Karpas-422 (cell line): ENCODE measurements at places on chromosomes 2 and 18.

DNA sequence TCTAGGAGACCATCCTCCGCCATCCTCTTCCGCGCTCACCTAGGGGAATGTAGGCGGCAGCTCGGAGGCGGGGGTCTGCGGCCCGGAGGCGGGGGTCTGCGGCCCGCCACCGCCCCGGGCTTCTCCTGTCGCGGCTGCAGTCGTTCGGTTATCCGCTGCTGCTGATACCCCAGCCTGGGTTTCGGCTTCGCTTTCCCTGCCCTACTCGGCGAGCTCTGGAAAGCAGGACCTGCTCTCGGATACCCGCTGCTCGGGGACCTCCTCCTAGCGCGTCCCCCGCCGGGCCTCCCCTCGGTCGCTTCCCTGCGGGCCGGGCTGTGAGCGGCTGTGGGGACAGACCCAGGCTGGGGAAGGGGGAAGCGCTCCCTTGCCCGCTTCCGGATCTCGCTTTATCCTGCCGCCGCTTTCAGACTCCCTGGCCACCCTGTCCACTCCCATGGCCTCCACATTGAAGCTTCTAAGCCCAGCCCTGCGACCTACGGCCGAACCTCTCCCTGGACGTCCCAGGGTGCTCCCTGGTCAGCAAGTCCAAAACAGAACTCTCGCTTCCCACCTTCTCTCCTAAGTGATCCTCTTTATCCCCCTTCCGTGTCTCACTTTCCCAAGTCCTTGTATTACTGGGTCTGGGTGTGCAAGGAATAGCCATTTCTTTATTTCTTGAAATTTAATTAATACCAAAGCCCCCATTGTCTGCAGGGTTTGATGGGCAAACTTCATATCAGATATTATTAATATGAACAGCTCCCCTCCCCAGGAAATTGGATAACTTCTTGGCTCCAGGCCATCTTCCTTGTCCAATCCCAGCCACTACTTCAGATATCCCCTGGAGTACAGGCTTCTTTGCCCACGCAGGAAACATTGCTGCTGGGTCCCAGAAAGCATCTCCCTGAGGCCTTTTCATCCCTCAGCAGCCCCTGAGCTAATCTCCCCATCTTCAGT is 769 bp downstream of the FKBP1B start:
- DNase-seq, result no peak

DNA sequence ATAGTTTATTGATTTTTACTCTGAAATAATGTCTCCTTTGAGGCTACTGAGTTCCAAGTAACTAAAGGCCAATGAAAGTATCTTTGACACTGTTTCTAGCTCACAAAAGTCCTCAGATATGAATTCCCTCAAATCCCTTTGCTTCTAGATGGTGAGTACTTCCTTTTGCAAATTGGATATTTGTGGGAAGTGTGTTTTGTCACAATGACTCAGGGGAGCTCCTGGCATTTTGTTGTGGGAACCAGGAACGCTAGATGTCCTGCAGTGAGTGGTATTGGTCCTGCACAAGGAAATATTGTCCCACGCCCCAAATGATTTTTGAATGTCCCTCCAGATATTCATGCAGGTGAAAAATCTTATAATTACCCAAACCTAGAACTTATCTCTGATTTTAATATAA is 24.3 kb downstream of the TACR1 start:
- no peak for DNase-seq

DNA sequence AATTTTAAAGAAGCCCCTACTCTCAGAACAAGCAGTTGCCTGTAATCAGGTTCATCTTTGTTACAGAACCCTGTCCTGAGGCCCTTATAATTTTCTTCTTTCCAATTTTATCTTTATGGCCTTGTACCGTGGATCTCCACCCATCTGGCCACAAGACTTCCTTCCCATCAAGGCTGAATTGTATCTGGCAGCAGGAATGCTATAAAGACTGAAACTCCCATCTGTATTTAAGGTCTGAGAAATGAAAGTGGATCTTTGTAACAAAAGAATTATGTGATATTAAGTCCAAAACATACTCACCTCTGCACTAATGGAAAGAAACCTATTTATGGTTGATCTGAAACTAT is 91.8 kb downstream of the METTL8 start:
- no peak for DNase-seq

GRCh38 chr2:205878999-205879762 is 196.9 kb downstream of the NRP2 start:
- no peak for DNase-seq
